ENCODE measurements at places on chromosomes 2 and 18.

DNA sequence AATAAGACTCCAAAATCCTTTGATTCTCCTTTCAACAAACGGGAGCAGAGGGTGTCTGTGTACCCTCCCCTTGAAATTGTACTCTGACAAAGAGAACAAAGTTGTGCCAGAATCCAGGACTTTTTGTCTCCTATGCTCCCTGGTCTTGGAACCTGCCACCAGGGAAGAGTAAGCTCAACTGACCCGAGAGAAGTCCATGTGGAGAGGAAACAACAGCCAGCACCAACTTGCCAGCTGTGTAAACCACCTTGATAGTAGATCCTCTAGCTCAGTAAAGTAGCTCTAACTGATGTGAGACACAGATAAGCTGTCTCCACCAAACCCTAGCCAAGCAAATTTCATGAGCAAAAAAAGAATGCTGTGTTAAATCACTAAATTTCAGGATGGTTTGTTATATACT is 46.9 kb downstream of the LNPK start:
- no peak for DNase-seq

- DNase-seq = no peak
These were observed 25.2 kb downstream of the MOCOS start for GRCh38 chr18:36212301-36213171.

- no peak for DNase-seq
These were observed 246.4 kb upstream of the PXDN start for GRCh38 chr2:1990724-1991123.

DNA sequence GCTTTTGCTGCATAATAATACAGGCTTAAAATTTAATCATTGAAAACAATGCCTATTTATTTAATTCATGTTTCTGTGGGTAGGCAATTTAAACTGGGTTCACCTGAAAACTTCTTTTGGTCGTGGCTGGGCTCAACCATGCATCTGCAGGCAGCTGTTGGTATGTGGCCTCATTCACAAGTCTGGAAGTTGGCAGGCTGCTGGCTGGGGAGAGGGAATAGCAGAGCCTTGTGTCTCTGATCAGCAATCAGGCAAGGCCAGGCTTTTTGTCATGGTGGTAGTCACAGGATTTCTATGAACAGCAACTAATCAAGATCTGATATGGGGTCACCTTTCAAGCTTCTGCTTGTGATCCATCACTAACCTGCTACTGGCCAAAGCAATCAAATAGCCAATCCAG is 130.1 kb upstream of the KCNJ3 start:
- DNase-seq = no peak

GRCh38 chr2:27427863-27428212 is 593 bp upstream of the NRBP1 start:
- DNase-seq = peak; percentile 9

GRCh38 chr2:161044095-161044865 is 115.9 kb upstream of the TANK start:
- DNase-seq = no peak

- peak; percentile 64 for DNase-seq
These were observed 28.0 kb downstream of the GCG start for GRCh38 chr2:162123806-162124758.

DNA sequence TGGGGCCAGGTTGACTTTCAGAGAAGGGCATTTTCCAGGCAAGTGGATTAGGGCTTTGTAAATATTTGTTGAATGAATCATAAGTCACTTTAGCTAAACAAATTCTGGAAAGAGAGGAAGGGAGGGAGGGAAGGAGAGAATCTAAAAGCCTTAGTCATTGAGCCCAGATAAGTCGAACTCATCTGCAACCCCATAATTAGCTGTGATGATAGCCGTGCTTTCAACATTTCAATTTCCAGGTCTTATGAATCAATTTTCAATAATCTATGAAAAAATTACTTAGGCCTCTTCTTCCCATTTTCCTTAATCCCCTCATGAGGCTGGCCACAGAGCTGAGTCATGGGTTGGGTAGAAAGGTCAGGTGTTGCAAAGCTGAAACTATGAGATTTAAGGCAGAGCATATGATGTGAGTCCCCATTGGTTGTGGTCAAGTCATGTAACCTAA is 111.9 kb upstream of the MAPRE2 start:
- peak; percentile 73 for DNase-seq

DNA sequence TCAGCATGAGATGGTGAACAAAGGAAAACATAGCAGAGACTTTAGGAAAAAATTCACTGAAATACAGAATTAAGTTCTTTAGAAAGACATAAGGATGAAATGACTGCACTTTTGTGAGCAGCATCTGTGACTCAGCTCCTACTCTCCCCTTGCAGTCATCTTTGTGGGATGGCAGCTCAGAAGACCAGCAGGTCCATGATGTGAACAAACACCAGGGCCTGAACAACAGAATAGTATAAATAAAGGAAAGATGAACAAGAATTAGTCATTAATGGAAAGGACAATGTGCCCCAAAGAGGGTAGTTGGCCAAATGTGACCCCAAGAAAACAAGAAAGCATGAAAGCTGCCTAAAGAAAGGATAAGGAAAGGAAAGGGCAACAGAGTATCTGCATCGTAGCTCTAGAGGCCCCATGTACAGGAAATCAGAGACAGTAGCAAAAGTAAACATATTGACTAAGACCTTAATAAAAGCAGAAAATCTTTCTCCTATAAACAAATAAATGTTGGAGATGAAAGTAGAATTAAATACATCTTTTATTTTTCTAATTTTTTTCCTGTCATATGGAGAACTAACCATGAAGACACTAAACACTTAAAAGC is 318.0 kb downstream of the ZEB2 start:
- DNase-seq = no peak

DNA sequence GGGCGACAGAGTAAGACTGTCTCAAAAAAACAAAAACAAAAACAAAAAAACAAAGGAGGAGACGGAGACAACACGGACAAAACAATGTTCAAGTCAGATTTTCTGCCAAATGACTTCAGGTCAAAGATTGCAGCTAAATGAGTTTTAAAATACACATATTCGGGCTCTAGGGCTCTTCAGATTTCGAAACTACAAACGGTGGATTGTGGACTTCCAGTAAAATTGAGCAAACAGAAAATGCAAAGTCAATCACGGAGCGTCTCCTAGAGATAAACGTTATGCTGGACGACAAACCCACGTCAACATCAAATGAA is 558 bp downstream of the MRPS5 start:
- DNase-seq = no peak

DNA sequence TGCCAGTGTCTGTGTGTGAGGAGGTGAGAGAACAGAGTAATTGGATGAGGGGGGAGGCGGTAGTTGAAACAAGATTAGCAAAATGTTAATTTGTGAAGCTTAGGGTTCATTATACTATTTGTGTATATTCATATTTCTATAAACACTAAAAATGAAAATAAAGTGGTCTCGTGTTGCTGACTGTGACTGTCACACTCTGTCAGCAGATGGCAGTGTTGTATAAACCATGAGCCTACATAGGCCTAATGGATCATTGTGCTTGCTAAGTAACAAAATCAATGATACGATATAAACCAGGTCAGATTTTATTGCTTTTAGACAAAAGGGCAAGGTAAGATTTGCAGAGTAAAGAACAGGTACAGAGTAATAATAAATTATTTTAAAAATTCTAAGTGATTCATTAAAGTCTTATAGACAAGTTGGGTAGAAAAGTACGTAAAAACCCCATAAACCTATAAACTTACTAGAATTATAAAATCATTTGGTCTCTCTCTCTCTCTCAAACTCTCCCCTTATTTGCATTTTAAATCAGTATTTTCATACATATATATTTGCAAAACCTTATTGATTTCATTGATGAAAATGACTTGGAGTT is 182.7 kb downstream of the RPIA start:
- DNase-seq = peak; percentile 39

- DNase-seq = no peak
These were observed 473.5 kb downstream of the RIT2 start for GRCh38 chr18:42641996-42642395.

GRCh38 chr2:191115391-191115790 is 35.4 kb downstream of the STAT4 start:
- DNase-seq = no peak

DNA sequence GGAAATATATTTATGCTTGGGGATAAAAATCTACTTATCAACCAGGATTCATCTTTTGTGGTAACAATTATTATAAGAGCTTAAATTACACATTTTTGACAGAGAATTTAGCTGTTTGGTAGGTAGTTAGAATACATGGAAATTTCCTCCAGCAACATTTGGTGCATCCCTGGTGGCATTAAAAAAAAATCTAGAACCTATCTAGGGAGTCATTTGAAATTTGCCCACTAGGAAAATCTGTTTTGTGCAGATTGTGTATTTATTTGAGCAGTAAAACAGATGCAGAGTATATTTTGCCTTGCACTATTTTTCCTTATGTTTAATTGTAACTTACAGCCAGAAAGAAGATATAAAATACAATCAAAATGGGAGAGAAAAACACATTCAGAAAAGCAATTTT is 208.4 kb upstream of the LRP1B start:
- no peak for DNase-seq

DNA sequence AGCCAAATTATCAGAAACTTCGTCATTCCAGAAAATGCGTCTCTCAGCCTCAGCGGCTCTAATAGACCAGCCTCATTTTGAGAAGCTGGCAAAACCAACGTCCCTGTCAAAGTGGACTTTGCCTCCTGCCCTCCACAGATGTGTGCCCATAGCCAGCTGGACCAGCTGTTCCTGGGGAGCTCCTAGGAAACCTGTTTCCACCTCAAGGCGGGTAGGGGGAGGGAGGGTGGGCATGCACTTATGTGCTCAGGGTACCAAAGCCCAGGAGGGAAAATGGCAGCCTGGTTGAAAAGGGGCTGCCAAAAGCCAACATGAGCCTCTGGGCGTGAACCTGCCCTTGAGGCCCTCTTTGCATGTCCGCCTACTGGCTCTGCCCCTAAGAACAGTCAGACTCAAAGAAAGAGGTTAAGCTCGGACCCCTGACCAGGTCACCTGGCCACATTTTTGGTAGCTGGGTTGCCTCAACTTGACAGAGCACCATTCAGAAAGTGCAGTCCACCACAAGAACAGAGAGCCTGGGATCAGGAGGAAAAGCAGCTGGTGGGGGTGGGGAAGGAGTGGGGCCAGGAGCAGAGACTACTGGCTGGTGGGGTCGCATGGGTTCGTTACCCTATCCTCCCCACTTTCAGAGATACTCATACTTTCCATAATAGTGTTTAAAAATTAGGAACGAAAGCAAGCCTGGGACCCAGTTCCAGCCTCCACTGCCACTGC is 3.5 kb downstream of the PER2 start:
- no peak for DNase-seq

DNA sequence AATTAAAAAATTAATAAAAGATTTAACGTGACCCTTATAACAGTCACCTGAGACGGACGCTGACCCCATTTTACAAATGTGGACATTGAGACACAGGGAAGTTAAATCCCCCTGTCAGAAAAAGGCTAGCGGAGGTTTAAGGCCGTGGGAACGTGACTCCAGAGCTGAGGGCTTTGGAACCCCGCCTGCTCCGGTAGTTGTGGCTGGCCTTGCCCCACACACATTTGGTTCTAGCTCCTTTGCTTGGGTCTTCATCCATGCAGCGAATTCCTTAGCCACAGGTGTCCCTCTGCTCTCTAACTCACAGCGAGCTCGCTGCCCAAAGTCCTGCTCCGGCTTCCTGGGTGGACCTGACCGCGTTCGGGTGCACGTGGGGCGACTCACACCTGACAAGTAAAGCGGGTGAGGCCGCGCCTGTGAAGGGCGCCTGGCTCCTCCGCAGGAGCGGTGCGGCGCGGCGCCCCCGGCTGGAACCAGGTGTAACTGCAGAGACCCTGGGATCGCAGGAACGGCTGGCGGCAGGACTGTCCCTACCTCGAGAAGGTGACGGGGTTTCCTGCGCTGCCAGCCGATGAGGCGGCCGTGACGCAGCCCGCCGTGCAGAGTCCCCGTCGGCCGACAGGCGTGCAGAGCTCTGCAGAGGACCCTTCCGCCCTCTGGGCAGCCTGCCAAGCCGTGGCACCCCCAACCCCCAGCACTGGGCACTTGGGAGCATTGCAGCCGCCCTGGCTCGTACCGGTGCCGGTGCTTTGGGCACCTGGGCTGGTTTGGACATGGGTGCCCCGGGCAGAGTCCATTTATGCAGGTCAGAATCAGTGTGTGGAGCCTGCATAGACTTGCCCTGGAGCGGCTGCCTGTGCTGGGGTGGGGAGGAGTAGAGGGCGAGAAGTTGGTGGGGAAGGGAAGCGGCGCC is 2.4 kb upstream of the PROC start:
- no peak for DNase-seq

DNA sequence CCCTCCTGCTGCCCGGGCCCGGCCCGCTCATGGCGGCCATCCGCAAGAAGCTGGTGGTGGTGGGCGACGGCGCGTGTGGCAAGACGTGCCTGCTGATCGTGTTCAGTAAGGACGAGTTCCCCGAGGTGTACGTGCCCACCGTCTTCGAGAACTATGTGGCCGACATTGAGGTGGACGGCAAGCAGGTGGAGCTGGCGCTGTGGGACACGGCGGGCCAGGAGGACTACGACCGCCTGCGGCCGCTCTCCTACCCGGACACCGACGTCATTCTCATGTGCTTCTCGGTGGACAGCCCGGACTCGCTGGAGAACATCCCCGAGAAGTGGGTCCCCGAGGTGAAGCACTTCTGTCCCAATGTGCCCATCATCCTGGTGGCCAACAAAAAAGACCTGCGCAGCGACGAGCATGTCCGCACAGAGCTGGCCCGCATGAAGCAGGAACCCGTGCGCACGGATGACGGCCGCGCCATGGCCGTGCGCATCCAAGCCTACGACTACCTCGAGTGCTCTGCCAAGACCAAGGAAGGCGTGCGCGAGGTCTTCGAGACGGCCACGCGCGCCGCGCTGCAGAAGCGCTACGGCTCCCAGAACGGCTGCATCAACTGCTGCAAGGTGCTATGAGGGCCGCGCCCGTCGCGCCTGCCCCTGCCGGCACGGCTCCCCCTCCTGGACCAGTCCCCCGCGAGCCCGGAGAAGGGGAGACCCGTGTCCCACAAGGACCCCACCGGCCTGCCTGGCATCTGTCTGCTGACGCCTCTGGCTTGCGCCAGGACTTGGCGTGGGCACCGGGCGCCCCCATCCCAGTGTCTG is 767 bp downstream of the RHOB start:
- DNase-seq = no peak

GRCh38 chr18:48975120-48975816 is 24.5 kb upstream of the SMAD7 start:
- no peak for DNase-seq

- DNase-seq = no peak
These were observed 58.3 kb downstream of the EML4 start for GRCh38 chr2:42227491-42227890.

DNA sequence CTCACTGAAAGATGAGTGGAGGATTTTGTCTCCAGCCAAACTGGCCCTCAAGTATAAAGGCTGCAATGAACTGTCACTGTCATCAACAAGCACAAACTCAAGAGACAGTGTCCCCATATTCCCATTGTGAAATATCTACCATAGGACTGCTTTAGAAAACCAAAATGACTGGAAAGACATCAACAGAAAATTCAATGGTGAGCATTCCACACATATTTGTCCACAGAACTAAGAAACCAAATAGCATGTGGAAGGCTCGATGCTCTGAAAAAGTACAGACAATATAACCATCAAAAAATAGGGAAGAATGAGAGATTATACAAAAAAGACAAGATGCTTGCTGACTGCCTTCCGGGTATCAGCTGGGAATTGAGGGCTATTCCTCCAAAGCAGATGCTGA is 37.6 kb downstream of the TGFBRAP1 start:
- DNase-seq = no peak

Data from HS-5 (cell line).